T-helper 17 cell (primary cell): ENCODE measurements at places on chromosomes 1 and 21. TPM values are rescaled to one million over a fixed set of nuclear protein-coding genes. Genes with fewer than 3 reads are reported as not detected.

The MAP3K7CL gene
- 11.6 TPM for total RNA-seq

The C1orf115 gene
- 2.1 TPM for total RNA-seq

The KLHDC9 gene
- not detected for total RNA-seq

The PAQR6 gene
- total RNA-seq, result 3.1 TPM

The DCDC2B gene
- total RNA-seq, result not detected

The OR2T35 gene
- not detected for total RNA-seq

The PINK1 gene
- 9.6 TPM for total RNA-seq

The OR10Z1 gene
- total RNA-seq, result not detected

The AGT gene
- total RNA-seq, result not detected

The CSMD2 gene
- not detected for total RNA-seq

The PCSK9 gene
- not detected for total RNA-seq

The YIPF1 gene
- total RNA-seq, result 10.3 TPM

The AQP10 gene
- total RNA-seq, result 0.42 TPM

The YBX1 gene
- total RNA-seq, result 340 TPM

The LDLRAD1 gene
- total RNA-seq, result not detected

The C8B gene
- not detected for total RNA-seq

The RGSL1 gene
- total RNA-seq, result not detected

The VAV3 gene
- total RNA-seq, result 10.6 TPM

The TTC39A gene
- not detected for total RNA-seq

The RHCE gene
- not detected for total RNA-seq

The LCE2A gene
- total RNA-seq, result not detected

The CXADR gene
- total RNA-seq, result 0.62 TPM

The PTPRF gene
- 0.52 TPM for total RNA-seq

The MAP1LC3C gene
- total RNA-seq, result not detected

The TIPRL gene
- total RNA-seq, result 17.5 TPM

The NOS1AP gene
- not detected for total RNA-seq
